ENCODE measurements at places on chromosomes 2 and 18.

GRCh38 chr2:127261804-127262406, 32.0 kb downstream of the ERCC3 start:
- DNase-seq: no peak

GRCh38 chr2:134714228-134714627, 4.6 kb downstream of the TMEM163 start:
- DNase-seq: no peak

DNA sequence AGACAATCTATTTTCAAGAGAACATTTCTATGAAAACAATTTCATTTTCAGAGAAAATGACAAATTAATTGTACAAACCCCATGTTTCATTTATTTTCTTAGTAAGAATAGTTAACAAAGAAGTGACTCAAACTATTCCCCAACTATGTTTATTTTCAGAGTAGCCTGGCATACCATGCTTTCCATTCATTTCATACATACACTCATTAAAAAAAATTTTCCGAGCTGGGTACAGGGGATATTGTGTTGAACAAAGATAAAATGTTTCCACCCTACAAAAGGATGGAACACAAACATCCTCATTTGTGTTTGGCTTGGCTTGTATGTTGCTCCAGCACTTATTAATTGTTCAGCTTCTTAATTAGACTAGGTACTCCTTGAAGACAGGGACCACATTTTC, 331.4 kb downstream of the EXOC6B start:
- no peak for DNase-seq

- no peak for DNase-seq
Measured at GRCh38 chr2:127525691-127526131, 578 bp downstream of the IWS1 start.

Data from activated CD4-positive, alpha-beta T cell treated with anti-CD3 and anti-CD28 coated beads, Interleukin-2, Interleukin-6, amounts not matched to agents 100 ng/mL and 50 ng/mL, durations not matched to agents 16 hours and 8 hours (primary cell).